ENCODE measurements at places on chromosomes 2 and 18.

GRCh38 chr2:60560734-60561644 lies 7.5 kb upstream of the BCL11A start:
- DNase-seq, result no peak

- no peak for DNase-seq
These were observed 23.3 kb downstream of the HK2 start for GRCh38 chr2:74857215-74857614.

GRCh38 chr2:217208867-217209266 lies 349.0 kb upstream of the TNP1 start:
- no peak for DNase-seq

GRCh38 chr18:11518788-11519685 lies 90.4 kb upstream of the SLC35G4 start:
- peak; percentile 21 for DNase-seq

DNA sequence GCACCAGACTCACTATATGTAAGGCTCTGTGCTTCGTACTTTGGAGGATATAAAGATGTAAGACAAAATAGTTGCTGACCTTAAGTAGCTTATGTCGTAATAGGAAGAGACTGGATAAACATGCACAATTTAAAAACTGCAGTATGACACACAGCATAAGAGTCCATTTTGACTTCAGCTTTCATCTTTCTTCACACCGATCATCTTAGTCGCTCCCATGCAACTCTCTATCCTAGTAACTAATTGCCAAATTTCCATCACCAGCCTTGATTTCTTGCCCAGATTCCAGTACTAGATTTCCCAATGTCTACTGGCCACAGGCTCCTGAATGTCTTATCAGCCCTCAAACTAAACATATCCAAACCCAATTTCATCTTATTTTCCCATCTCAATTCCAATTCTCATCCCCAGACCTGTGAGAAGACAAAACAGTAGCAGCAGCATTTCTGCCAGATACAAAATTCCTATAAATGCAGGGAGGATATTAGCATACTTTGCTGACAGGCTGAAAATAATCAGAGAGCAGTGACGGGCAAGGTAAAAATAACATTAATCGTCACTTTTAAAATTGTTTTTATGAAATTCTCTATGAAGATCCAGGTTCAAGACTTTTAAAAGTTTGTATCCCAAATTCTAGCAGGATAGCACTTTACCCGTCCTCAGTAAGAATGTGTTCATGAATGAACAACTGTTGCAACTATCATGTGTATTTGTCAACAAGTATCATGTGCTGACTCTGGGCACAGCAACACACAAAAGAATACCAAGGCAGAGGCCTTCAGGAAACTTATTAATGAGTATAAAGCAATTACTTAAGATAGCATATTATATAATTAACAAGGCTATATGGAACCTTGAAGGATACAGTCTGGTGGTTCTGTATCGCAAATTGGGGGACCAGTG lies 42.2 kb downstream of the KIDINS220 start:
- no peak for DNase-seq
